ENCODE measurements at places on chromosomes 4 and X. TPM values are rescaled to one million over a fixed set of nuclear protein-coding genes. Genes with fewer than 3 reads are reported as not detected.

EDNRA gene
- 0.31 TPM for total RNA-seq

GRCh38 chrX:154696676-154697045, 43.3 kb upstream of the CTAG2 start:
- no peak for DNase-seq

GRCh38 chr4:139710073-139710472, 44.5 kb downstream of the MGST2 start:
- no peak for DNase-seq

GRCh38 chr4:108303488-108304177, 134.9 kb upstream of the LEF1 start:
- peak; percentile 10 for DNase-seq

HTN3 gene
- total RNA-seq, result not detected

GRCh38 chr4:8736090-8736825, 135.4 kb downstream of the HMX1 start:
- DNase-seq, result peak; percentile 66

- DNase-seq, result no peak
Measured at GRCh38 chr4:123198706-123199105, 197.9 kb upstream of the SPRY1 start.

DNA sequence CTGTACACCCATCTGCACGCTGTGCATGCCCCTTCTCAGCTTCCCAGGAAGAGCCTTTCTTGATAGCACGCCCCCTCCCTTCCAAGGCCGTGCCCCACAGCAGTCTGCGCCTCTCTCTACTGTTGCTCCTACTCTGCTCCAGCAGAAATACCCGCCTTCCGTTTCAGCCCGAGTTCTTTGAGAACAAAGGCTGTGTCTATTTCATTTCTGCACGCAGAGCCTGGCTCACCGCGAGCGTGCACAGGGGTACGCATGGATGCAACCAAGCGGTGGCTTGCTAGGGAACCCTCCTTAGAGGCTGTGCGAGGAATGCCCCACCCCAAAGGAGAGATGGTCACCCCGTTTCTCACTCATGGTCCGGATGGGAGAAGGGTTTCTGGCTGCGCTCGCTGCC, 485 bp downstream of the AADAT start:
- DNase-seq, result no peak

- no peak for DNase-seq
Measured at GRCh38 chr4:7470522-7471128, 35.9 kb upstream of the PSAPL1 start.

Data from A172 (cell line).